ENCODE measurements at places on chromosomes 1 and 21.

- ATAC-seq = no peak
Measured at GRCh38 chr1:92274939-92275338, 23.8 kb downstream of the GLMN start.

GRCh38 chr1:222455188-222455879 lies 92.6 kb downstream of the HHIPL2 start:
- peak; percentile 93 for ATAC-seq

- no peak for ATAC-seq
Measured at GRCh38 chr1:75053207-75053606, 81.0 kb upstream of the LHX8 start.

DNA sequence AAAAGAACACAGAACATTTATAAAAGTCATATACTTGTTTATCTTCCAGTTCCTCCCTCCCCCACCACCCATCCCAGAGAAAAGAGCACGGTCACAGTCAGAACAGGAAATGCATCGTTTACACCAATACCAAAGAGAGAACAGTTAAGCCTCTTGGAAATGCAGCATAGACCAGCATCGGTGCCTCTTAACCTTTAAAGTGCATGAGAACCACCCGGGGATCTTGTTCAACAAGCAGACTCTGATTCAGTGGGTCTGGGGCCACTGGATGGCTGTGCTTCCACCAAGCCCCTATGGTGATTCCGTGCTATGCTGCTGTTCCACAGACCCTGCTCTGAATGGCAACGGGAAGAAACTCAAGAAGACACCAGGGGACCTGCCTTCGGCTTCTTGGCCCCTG lies 19.2 kb downstream of the FAM89A start:
- ATAC-seq = no peak

DNA sequence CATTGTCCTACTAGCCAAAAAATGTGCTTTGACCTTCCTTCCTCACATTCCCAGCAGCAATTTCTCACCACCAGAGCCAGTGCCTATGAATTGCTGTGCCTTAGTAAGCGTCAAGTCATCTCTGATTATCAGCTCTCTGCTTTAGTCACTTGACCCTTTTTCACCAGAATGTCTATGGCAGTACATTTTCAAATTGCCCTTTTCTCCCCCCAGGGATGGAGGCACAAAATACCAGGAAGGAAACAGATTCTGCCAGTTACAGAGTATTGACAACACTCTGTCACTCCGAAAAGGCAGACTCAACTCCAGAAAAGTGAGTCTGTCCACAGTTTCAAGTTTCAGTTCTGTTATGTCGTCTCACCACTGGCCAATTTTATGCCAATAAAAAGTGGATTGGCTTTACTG lies 167.4 kb downstream of the TNFSF18 start:
- ATAC-seq = peak; percentile 94

GRCh38 chr1:18396247-18396980 lies 84.3 kb upstream of the KLHDC7A start:
- no peak for ATAC-seq
